Activated CD4-positive, CD25-positive, alpha-beta regulatory T cell (primary cell): ENCODE measurements at places on chromosomes 5 and 9.

- no peak for DNase-seq
These were observed 101.4 kb downstream of the TMEM167A start for GRCh38 chr5:82975812-82976211.

DNA sequence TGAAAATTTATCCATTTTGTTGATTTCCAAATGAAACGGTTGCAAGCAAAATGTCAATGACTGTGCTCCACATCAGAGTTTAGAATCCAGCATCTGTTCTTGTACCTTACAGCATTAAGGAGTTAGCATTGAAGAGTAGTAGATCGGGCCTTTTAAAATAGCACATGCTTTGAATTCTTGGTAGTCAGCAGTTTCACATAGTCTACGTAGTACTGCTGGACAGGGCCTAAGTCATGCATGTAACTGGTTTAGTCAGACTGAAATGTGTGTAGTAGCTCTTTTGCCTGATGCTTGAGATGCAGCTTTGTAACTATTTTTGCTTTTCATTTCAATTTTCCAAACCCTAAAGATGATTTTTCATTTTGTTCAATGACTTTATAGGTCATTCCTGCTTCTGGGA is 19.8 kb downstream of the LECT2 start:
- DNase-seq: no peak

DNA sequence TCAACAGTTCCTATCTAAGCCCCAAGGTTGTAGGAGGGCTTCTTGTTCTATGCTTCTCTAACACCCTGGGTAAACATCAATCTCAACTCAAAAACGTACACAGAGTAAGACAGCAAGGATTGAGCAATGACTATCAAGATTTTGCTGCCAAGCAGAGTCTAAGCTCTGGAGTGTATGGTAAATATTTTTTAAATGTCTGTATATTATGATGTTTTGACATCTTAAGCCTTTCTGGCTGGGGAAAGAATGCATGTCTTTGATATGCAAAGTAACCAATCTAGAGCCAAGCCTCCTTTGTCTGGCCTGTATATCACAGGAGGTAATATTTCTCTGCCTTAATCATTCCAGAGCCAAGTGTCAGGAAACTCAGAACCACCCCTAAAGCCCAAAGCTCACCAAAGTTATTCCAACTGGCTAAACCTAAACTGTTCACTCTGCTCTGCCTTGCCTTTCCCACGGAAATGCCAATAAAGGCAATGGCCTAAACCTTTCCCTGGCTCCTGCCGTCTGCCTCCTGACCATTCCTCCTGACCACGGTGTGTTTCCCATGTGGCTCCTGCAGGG is 45.2 kb downstream of the YIPF5 start:
- no peak for DNase-seq

- DNase-seq: no peak
These were observed 29.6 kb upstream of the DTWD2 start for GRCh38 chr5:119017994-119018393.

DNA sequence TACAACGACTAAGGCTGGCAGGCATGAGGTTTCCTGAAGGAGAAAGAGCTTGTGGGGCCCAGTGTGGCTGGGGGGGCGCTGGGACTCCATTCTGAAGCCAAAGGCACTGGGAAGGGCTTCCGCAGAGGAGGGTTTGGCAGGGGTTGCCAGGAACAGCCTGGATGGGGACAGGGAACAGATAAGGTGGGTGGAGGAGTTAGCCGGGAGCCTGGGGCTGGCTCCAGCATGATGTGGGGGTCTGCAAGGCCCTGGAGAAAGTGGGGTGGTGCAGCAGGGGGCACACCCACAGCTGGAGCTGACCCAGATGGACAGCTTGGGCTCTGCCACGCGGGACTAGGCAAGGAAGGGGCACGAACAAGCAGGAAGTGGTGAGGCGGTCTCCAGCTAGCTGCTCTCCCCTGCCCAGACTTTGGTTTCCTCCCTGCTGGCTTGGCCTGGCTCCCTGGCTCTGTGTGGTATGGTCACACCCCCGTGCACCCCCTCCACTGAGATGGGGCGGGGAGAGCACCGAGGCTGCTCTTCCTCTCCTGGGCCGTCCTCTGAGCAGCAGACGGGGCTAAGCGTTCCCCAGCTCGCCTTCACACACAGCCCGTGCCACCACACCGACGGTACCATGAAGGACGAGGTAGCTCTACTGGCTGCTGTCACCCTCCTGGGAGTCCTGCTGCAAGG is at the start of gene LTC4S:
TSS of gene LTC4S (plus strand) at position 519 of the 672 bp plus-strand sequence. CDS start at position 614, 95 bp downstream.
- DNase-seq: no peak

DNA sequence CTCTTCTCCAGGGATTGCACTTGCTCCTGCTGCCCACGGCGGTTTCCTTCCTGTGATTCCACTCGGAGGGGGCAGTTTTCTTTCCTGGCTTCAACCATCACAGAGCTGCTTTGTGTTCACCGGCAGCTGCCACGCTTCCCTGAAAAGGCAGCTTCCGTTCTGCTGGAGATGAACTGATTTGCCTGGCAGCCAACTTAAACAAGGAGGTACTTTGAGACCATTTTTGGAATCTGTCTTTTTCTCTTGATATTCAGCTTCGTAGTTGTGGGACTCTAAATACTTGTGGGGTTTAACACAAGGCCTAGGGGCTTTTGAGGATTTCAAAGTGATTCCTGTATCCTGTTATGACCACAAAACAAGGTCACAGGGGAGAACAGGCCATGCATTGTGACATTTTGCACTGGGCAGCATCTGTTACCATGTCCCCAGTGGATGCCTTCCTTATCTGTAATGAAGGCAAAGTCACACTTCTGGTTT is 192.0 kb downstream of the MTRR start:
- no peak for DNase-seq

GRCh38 chr5:111259636-111260035 is 35.5 kb downstream of the CAMK4 start:
- DNase-seq: no peak
